ENCODE measurements at places on chromosomes 3 and 15.

DNA sequence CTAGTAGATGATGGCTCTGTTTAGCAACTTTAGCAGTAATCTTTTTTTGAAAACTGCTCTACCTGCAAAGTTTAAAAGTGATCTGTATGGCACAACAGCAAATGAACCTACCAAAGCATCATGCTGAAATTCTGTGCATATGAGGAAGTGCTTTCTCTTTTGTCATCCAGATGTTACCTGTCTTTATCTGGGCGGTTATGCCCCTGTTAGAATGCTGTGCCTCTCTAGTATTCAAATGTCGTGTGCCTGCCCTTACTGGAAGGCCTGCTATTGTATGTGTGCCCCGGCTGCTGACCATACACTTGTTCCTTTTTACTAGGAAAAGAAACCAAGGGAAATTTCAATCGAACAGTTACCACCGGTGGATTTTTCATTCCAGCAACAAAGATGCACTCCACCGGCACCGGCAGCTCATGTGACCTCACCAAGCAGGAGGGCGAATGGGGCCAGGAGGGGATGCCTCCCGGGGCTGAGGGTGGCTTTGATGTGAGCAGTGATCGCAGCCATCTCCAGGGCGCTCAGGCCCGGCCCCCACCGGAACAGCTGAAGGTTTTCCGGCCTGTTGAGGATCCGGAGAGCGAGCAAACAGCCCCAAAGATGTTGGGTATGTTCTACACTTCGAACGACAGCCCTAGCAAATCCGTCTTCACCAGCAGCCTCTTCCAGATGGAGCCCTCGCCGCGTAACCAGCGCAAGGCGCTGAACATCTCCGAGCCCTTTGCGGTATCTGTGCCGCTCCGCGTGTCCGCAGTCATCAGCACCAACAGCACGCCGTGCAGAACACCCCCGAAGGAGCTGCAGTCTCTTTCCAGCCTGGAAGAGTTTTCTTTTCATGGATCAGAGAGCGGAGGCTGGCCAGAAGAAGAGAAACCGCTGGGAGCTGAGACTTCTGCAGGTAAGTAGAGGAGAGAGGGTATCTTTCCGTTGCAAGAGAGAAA lies 61.6 kb downstream of the TMEM39A start:
- DNase-seq = no peak

DNA sequence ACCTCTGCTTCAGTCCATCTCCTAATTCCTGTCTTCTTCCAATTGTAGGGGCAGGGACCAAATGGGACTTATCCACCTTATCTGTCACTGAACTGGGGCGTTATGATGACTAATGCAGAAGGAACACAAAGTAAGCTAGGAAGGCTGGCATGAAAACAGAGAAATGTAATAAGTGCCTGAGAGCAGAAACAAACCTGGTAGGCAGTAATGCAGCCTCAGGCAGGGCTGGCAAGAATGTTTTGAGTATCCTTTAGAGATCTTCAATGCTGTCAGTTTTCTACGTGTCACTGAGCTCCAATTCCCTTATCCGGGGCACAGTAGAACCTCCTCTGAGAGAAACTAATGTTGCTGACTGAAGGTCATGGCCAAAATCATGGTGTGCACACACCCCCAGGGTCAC lies 246.2 kb upstream of the TBL1XR1 start:
- no peak for DNase-seq

- DNase-seq = no peak
Measured at GRCh38 chr3:173045770-173046382, 95.2 kb downstream of the SPATA16 start.

DNA sequence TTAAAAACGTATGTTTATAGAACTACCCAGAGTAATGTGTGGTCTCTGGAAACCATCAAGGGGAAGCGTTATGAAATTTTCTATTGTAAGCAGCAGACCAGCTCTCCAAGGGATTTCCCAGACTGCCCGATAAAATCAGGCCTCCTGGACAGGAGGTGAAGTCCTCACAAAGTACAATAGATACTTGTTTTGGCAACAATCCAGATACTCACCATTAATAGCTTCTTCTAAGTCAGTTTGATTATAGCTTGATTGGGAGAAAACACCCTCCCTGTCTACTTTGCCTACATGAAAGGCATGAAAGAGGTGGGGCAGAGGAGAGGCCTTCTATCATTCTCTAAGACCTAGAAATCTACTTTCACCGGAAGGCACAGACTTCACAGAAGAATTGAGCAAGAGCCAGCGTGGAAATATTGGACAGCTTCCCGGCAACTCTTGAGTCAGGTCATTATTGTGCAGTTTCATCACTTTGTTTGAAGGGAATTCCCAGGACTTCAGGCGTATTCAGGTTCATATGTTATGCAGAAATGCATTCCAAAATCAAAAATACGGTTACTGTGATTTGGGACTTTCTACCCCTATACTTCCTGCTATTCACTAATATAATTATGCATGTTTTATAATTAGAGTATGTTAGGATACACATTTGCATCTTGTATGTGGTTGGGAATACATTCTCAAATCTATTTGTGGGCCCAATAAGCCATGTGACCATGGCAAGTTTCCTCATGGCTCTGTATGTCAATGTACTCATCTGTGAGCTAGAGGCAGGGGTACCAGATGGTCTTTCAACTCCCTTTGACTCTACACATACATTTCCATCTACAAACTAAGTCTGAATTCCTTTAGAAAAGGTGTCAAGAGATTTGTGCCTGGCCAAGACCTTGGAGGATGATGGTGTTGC lies 103.5 kb downstream of the CD47 start:
- no peak for DNase-seq

GRCh38 chr3:196867155-196867506 lies 589 bp upstream of the SENP5 start:
- DNase-seq = no peak

All from stimulated activated CD8-positive, alpha-beta memory T cell treated with anti-CD3 and anti-CD28 coated beads, Interleukin-4, amount 100 ng/mL, for 1 hour (primary cell).